ENCODE measurements at places on chromosomes 3 and 15.

DNA sequence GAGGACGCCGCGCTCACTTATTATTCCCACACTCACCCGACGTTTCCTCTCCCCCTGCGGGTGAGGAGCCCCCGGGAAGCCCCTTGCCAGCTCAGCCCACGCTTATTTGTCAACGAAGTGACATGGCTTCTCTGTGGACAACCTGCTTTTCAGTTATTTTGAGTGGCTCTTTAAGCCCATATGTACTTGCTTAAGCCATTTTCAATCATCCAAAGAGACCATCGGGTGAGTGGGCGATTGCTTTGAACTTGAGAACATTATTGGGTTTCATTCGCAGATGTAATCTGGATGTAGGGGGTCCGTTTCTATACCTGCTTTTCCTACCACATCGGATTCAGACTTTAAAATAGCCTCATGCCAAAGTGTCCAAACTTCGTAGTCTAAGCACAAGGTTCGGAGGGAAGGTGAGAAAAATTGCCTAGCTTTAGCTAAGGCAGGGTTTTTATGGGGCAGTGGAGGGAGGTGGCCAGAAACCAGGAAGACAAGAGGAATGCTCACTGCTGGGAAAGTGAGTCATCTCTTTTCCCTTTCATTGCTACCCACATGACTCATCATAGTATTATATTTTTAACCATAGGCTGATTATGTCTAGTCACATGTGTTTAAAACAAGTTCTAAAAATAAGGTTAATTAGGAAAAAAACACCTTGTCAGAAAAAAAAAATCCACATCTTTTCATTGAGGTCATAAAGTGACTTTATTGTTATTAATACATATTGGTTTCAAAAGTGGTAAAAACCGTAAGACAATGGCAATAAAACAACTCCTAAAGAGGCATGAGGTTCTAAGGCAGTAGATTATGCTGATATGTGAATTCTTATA is 773.1 kb upstream of the NR2F2 start:
- peak; percentile 88 for DNase-seq

GRCh38 chr3:19749448-19750017 is 184.5 kb downstream of the EFHB start:
- DNase-seq: no peak

DNA sequence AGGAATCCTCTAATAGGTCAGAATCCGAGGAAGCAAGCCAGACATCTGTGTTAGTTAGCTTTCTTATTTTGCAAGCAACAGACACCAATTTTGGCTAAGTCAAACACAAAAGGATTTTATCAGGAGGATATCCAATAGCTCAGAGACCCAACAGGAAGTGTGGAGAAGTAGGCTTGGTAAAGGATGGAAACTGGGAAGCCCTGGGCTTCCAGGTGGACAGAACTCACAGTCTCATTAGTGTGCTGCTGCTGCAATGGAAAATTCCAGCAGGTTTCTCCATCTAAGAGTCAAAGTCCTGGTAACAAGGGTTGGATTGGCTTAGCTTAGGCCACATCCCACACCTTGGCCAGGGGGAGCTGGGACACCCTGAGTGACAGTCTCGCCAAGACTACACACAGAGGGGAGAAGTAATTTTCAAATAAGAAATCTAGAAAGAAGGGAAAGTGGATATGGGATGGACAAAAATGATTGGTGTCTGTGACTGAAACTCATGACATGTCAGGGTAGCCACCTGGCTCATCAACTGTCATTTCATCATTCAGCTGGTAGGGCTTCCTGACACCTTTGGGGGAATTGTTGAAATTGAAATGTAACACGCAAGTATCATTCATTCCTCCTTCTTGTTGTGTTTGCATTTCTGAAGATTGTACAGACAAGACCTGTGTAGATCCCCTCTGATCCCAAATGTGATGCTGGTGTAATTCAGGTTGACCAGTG is 158.6 kb downstream of the THSD4 start:
- no peak for DNase-seq

GRCh38 chr15:57003418-57003817 is 85.0 kb downstream of the TCF12 start:
- peak; percentile 36 for DNase-seq

- DNase-seq: peak; percentile 24
Measured at GRCh38 chr3:48466386-48467109, 20.0 kb downstream of the ATRIP start.

- peak; percentile 16 for DNase-seq
Measured at GRCh38 chr3:64717872-64718613, 30.2 kb upstream of the ADAMTS9 start.

- DNase-seq: no peak
Measured at GRCh38 chr3:117118604-117119003, 409.0 kb downstream of the TUSC7 start.

DNA sequence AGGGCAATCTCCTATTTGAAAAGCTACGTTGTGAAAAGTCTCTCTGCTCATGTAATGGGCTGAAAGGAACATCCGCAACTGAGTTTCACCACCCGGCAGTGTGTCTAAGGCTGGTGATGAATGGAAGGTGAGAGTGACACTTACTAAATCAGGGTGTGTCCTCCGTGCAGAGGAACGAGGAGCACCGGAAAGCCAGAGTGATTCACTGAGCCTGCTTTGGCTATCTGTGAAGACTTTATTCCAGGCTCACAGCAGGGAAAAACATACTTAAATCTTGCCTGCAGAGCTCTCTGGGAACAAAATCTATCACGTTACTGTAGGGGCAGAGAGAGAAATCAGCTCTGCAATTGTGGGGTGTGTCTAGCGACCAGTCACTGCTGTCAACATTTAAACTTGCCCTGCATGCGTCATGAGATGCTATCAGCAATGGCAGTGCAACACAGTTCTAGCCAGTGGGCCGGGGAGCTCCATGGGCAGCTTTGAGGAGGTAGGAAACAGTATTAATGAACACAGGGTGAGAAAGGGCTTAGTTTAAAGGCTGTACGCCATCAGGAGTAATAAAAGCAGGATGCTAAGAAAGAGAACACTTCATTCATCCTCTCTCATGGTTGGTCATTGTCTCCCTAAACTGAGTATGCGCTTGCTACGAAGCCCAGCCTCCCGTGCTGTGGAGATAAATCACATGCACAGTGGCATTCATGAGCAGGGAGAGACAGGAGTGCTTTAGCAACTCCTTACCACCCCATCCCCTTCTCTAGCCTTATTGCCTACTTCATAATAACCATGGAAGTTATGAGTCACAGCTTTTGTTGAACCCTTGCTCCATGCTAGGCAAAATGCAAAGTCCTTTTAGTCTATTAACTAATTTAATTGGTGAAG is 542.7 kb upstream of the ADAMTS9 start:
- DNase-seq: no peak

- no peak for DNase-seq
Measured at GRCh38 chr3:63979093-63979885, 44.0 kb downstream of the PSMD6 start.

DNA sequence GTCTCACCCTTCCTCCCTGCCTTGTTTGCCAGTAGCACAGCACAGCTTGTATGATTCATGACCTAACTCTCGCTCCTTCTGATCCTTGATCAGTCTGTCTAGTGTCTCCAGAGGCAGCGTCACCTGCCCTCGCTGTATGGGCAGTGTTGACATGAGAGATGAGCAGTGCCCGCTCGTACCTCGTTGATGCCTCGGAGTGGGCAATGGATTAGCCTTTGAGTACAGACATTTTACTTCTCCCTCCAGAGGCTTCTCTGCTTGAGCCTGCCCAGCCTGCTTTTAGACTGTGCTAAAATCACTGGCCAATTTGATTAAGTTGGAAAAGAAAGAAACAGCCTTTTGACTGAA is 569.0 kb downstream of the NTRK3 start:
- DNase-seq: no peak

GRCh38 chr3:127612966-127613365 is 14.8 kb downstream of the MCM2 start:
- no peak for DNase-seq

GRCh38 chr3:155744010-155744625 is 753 bp downstream of the PLCH1 start:
- DNase-seq: peak; percentile 91

DNA sequence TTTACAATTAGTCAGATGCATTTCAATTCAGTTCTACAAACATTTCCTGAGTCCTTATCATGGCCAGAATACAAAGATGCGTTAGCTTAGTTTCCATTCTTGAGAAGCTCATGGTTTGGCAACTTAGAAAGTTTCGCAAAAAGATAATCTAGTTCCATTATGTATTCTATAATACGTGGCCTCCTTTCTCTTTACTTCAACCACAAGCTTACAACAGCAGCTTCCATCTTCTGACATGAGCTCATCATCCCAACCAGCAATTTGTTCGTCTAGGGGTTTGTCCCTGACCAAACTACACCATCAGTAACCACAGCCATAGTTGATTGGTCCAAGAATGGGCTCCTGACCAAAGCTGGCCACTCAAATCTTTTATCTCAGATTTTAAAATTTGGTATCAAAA is 267.6 kb upstream of the TBC1D5 start:
- DNase-seq: no peak

GRCh38 chr3:39291903-39292329 is 12.1 kb upstream of the CX3CR1 start:
- peak; percentile 81 for DNase-seq

GRCh38 chr15:31537770-31538592 is 211.3 kb downstream of the KLF13 start:
- DNase-seq: no peak

DNA sequence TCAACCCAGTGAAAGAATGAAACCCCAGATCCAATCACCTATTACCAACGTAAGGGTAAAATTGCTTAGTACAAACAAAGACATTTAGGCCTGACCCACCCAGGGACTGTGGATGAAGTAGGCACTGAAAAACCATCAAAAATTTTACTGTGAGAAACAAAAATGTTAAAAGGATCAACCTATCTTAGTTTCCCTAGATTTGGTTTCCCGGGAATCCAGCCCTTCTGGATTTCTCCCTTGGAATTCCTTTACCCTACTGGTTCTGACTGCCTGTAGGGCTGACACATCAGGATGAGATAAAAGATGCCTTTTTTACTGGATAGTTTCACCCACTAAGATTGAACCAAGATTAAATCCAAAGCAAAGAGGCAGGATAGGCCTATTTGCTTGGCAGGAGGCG is 102.7 kb downstream of the SCAPER start:
- DNase-seq: no peak

GRCh38 chr3:188104050-188104449 is 49.9 kb upstream of the LPP start:
- no peak for DNase-seq

GRCh38 chr3:177714945-177715344 is 517.7 kb upstream of the TBL1XR1 start:
- DNase-seq: no peak

- no peak for DNase-seq
Measured at GRCh38 chr3:67646586-67647234, 7.7 kb downstream of the SUCLG2 start.

GRCh38 chr3:32220006-32220405 is 18.5 kb upstream of the CMTM8 start:
- DNase-seq: no peak

DNA sequence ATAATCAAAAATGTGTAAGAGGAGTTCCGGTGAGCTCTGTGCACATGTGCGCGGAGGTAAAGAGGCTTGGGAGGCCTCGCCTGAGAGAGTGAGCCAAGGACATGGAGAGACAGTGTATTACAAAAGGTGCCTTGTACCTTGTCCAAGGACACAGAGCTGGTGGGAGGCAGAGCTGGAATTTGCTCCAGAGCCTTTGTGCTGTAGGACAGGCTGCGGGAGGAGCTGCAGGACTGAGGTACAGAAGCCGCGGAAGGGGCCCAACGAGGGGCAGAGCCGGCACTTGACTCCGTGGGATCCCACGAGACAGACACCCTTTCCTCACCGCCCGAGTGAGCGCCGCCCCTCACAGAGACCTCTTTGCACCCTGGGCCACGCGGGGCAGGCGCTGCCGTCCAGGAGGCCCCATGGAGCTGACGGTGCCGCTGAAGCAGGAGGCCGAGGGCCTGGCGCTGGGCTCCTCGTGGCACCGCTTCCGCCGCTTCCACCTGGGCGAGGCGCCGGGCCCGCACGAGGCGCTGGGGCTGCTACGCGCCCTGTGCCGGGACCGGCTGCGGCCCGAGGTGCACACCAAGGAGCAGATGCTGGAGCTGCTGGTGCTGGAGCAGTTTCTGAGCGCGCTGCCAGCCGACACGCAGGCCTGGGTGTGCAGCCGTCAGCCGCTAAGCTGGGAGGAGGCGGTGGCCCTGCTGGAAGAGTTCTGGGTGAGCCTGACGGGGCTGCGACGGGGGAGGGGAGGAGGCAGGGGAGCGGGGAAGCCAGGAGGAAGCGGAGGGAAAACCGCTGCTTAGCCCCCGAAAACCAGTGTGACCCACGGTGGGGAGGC is 68.7 kb downstream of the SLTM start:
- DNase-seq: peak; percentile 66

GRCh38 chr3:33956206-33956605 is 157.8 kb downstream of the PDCD6IP start:
- no peak for DNase-seq

GRCh38 chr3:167830007-167830406 is 94.5 kb downstream of the SERPINI1 start:
- no peak for DNase-seq

DNA sequence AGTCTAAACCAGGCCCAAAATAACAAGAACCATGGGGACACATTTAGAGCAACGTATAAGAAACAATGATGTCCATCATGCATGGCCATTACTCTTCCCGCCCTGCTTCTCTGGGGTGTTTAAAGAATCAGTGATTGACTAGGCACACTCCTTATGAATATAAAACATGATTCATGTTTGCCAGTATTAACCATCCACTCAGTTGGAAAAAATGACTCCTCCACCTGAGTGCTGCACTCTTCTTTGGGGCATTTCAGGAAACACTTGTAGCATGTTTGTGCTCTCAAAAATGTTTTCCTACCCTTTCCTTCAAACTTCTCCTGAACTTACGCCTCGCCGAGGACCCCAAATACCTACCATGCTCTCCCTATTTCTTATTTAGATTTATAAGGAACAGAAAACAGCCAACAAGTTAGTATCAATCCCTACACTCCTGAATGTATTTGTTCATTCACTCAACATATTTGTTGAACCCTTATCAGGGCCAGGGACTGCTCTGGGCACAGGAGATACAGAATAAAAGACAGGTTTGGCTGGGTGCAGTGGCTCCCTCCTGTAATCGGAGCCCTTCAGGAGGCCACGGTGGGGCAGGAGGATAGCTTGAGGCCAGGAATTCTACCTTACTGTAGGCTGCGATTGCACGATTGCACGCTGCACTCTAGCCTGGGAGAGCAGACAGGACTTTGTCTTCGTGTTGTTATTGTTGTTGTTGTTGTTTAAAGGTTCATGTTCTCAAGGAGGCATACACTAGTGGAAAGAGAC is 137.0 kb downstream of the TMCO5A start:
- no peak for DNase-seq

GRCh38 chr3:117691526-117691925 is 981.9 kb downstream of the TUSC7 start:
- no peak for DNase-seq

- DNase-seq: no peak
Measured at GRCh38 chr3:141375381-141376301, 7.3 kb downstream of the ZBTB38 start.
